ENCODE measurements at places on chromosomes 2 and 18. TPM values are rescaled to one million over a fixed set of nuclear protein-coding genes. Genes with fewer than 3 reads are reported as not detected.

Gene ACTR1B
- 26.7 TPM for total RNA-seq

Gene KIF1A
- total RNA-seq = 0.89 TPM

Gene ASXL3
- total RNA-seq = 6.1 TPM

Gene CFC1
- total RNA-seq = not detected

Gene WNT6
- total RNA-seq = 1.7 TPM

Gene PPP3R1
- 46.0 TPM for total RNA-seq

Gene TAF1B
- total RNA-seq = 31.4 TPM

Gene GCKR
- 0.49 TPM for total RNA-seq

Gene CNGA3
- total RNA-seq = 0.10 TPM
